ENCODE measurements at places on chromosomes 12 and 14.

GRCh38 chr12:8960176-8960575 is 10.7 kb upstream of the M6PR start:
- DNase-seq, result no peak

GRCh38 chr12:7114008-7114407 is 5.0 kb upstream of the C1RL start:
- DNase-seq, result no peak

DNA sequence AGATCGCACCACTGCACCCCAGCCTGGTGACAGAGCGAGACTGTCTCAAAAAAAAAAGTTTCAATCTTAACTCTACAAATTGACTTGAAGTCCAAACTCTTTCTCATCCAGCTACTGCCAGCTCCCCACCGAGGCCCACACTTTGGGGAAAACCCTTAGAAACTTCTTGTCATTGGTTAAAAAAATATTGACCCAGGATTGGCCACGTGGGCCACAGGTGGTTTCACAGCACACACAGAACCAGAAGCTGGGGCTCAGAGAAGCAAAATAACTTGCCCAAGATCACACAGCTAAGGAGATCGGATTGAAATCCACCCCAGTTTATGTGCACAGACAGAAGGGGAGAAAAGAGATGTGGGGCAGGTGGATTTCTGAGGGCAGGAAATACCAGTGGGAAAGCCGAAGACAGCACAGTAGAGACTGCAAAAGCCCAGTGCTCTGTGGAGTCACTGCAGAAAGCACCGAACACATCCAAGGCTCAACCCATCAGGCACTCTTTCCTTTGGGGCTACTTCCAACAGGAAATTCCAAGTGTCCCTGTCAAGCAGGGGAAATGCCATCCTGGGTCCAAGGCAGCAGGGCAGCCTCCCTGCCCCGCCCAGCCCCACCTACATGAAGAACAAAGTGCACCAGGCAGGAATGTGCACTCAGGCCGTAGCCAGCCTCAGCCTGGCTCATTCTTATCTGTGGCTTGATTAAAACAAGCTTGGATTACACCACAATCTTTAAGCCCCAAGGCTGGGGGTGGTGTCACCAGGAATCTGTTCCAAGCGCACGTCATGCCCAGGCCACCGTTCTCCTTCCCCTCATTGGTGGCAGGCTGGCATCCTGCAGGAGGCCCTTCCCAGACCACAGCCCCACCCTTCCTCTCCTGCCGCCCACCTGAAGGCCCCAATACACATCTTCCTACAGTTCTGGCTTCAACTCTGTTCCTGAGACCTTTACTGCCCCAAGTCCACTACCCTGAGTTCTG is 72.5 kb downstream of the ITPK1 start:
- DNase-seq, result peak; percentile 93

GRCh38 chr12:117209626-117210025 is 19.4 kb upstream of the FBXO21 start:
- DNase-seq, result no peak

GRCh38 chr12:9404469-9405260 is 196.5 kb upstream of the PZP start:
- no peak for DNase-seq

- no peak for DNase-seq
Measured at GRCh38 chr12:89970722-89971121, 262.1 kb upstream of the ATP2B1 start.

DNA sequence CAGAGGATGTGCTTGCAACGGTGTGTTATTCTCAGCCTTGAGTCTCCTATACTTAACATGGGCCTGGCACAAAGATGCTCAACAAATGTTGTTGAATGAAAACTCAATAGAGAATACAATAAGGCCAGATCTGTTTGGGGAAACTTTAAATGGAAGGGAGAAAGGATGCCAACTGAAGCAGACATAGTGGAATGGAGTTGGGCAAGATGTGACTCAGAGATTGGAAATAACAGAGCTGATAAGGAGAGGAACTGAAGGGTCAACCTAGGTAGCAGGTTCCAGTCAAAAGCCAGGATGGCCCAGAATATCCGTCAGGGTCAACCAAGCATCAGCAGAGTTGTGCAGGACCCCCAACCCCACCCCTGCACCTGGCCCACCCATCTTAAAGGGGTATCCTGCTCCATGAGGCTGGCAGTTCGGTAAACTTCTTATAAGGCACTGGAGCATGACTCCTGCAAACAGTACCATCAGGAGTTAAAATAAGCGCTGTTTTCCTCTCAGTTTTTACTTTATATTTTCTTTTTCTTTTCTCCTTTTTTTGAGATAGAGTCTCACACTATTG is 1.1 kb upstream of the BCDIN3D start:
- no peak for DNase-seq

- DNase-seq, result no peak
Measured at GRCh38 chr12:117907108-117907689, 61.6 kb downstream of the KSR2 start.

DNA sequence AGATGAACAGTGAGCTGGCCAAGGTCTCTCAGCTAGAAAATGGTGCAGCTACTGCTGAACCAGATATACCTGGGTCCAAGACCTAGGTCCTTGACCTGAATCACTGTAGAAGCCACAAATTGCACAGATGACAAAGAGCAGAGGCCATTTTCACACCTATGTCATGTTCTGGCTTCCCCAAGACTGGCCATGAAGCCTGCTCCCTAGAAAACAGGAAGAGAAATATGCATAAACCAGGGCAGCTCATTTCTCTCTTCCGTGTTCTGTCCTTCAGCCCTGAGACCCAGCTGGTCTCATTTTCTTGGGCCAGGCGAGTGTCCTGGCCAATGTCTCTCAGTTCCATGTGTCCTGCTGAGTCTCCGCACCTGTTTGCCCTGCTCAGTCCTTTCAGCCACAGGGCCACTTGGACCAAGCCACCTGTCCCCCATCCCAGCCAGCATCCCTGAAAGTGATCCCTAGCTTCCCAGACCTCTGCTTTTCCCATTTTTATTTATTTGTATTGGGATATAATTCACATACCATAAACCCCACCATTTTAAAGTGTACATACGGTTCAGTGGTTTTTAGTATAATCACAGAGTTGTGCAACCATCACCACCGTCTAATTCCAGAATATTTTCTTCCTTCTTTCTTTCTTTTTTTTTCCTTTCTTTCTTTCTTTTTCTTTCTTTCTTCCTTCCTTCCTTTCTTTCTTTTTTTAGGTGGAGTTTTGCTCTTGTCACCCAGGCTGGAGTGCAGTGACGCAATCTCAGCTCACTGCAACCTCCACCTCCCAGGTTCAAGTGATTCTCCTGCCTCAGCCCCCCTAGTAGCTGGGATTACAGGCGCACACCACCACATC is 27.0 kb downstream of the P2RX7 start:
- peak; percentile 12 for DNase-seq

DNA sequence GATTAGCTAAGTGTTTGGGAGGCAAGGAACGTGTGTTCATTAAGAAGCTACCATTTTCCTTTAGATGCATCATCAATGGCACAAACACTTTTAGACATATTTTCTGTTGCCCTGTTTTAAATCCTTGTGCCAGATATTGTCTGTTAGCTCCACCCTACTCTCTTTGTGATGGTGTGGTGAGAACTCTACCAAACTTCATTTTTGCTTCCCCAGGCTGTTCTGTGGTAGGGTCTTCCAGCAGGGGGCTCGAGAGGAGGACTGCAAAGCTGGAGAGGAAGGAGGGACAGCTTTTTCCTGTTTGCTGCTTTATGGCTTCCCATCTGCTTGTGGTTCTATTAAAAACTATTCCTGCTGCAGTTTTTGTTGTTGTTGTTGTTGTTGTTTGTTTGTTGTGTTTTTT is 23.8 kb upstream of the STRAP start:
- no peak for DNase-seq

DNA sequence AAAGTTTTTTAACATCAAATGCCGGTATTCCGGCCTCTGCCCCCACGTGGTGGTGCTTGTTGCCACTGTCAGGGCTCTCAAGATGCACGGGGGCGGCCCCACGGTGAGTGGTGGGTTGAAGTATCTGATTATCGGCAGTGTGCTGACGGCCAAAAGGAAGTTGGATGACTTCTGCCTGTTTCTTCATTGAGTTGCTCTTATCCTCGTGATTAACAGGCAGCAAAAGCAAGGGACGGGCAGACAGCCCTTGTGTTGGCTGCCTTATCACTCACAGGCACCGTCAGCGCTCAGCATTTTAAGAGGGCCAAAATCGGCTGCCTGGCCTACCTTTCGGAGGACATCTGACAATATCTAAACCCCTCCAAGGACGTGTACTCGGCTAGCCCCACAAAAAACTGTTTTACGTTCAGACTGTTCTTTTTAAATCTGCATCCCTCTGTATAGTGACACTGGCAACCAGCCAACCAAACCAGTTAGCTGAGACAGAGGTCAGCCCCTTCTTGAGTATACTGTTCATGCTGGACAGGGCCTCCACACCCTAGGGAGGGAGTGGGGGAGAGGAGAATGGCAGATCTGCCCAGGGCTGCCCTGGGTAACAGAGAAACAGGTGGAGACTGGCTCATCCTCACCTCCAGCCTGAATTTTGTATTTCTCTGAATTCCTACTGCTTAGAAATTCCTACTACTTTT is 22.9 kb upstream of the AKAP5 start:
- DNase-seq, result no peak

DNA sequence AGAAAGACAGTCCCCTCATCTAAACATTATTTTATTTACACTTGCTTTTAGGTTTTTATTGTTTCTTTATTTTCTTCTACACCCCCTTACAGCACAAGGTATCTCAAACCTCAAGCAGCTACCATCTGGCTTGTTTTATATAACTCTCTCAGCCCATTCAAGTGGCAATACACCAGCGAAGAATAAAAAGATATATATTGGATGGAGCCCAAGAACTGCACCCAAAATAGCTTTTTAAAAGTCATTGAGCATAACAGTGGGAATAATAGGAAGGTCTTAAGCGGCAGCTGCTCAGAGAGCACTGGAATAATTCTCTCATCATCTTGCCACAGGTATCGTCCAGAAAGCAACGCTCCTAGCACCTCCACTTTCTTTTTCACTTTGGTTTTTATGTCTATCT is 322.5 kb downstream of the SYT1 start:
- peak; percentile 39 for DNase-seq

DNA sequence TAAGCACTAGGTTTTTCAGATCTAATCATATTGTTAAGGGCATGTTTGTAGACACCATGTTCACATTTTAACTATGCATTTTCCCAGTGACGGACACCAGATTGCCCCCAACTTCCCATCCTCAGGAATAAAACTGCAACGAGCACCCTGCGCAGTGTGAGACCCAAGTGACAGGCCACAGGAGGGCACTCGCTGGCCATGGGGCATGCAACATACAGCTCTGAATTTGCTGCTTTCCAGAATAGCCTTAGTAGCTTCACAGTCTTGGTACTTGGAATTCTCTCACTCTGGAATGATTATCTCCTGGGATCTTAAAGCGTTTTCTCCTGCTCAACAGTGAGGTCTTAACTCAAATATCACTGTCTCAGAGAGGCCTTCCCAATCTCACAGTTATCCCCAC is 972 bp upstream of the DDX47 start:
- DNase-seq, result no peak

DNA sequence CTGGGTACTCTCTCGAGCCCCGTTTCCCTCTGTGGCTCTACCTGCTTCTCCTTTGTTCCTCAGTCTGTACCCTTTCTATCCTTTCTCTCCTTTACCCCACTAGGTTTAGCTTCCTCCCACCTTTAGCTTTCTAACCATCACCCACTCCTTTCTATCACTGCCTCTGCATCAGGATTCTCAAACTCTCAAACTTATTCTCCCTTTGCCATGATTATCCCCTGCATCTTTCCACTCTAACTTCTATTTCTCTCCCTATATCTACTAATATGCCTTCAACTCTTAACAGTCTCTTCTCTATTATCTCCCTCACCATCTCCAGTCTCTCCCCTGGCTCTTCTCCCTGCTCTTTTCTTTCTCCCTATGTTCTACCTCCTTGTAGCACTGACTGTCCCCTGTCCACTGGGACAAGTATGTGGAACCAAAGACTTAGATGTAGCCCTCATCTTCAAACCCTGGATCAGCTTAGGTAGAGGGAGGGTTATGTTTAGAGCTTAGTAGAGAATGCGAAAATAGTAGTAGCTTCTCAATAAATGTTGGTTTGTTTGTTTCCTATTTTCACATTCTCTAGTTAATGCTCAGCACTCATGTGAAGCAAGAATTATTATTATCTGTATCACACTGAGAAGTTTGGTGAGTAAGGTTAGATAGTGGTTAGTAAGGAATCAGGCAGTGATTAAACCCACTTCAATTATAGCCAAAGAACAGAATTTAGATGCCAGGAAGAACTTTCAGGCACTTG is 3.4 kb downstream of the GDF11 start:
- DNase-seq, result no peak

GRCh38 chr12:2008677-2009076 is 4.4 kb upstream of the DCP1B start:
- DNase-seq, result no peak

Data from myocyte (in vitro differentiated cells).